ENCODE measurements at places on chromosomes 6 and 20.

DNA sequence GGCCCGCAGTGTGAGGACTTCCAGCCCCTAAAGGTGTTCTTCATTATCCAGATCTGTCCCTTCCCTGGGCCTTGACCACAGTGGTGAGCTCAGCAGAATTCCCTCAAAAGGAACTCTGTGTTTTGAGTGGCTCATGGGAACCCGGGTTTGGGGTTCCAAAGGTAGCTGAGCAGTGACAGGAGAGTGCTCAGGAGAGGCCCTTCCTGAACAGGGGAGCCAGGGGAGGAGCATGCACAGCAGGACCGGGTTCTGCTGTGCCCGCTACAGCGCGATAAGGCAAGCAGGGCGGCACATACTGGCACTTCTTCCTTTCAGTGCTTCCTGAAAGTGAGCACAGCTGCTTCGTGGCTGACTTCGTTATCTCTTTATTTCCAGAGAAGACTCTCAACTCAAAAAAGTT, 88.3 kb downstream of the SSR1 start:
- DNase-seq, result no peak

GRCh38 chr20:36398515-36398914, 92.4 kb downstream of the DLGAP4 start:
- DNase-seq, result no peak

- DNase-seq, result no peak
Measured at GRCh38 chr6:106976270-106976669, 1.7 kb upstream of the CD24 start.

GRCh38 chr6:89321131-89321970, 6.3 kb upstream of the GABRR2 start:
- no peak for DNase-seq

GRCh38 chr20:1323256-1323655, 5.7 kb downstream of the SDCBP2 start:
- no peak for DNase-seq

DNA sequence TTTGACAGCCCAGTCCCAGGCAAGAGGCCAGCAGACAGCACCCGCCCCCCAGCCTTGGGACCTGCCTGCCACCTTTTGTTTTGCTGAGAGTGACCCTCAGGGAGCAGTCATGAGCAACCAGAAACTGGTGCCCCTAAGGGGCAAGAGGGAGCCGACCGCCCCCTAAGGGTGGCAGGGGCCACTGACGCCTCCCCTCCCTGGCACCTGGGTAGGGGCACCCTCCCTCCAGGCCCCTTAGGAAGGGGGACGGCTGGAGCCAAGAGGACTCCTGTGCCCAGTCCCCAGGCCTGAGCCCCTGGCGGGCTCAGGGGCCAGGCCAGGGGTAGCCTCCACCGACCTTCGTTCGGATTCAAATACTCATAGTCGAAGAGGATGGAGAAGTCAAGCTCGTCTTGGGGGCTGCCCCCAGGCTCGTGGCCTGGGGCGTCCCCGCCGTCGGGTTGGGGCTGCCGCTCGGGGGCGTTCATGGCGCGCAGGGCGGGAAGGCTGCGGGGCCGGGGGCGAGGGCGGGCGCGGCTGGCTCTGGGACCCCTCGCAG, 417 bp downstream of the NFATC2 start:
- no peak for DNase-seq

DNA sequence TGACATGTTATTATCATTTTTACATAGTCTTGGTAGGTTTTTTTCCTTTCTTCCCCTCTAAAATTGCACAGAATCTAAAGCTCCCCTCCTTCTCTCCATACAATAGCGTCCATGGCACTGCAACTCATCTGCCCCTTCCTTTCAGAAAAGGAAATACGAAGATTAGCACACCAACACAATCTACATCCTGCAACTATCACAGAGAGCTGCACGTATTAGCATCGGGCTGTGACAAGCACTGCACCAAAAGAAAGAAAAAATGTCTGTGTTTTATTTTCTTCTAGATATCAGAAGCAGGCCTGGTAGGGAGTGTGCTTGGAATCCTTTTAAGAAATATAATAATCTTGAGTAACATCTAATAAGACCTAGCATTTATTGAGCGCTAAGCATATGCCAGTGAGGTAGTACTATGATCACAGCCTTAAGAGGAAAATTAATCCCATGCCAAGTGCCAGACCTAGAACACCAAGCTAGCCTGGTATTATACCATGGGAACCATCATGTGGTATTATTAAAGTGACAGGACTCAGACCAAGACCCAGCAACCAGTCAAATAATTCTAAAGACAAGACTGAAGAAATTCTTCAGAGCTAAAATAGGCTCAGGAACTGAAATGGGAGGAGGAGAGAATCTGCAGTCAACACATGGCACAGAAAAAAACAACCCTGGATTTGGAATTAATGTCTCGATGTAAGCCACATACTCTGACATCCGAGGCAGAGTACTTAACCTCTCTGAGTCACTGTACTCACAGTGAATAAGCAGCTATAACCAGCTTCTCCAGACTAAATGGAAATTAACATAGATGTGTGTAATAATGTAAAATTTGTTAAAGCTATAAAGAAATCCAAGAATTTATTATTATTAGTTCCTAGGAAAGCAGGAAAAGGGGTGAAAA, 124.3 kb downstream of the IPCEF1 start:
- DNase-seq, result no peak

- no peak for DNase-seq
Measured at GRCh38 chr6:95587989-95588388, 10.7 kb downstream of the MANEA start.

DNA sequence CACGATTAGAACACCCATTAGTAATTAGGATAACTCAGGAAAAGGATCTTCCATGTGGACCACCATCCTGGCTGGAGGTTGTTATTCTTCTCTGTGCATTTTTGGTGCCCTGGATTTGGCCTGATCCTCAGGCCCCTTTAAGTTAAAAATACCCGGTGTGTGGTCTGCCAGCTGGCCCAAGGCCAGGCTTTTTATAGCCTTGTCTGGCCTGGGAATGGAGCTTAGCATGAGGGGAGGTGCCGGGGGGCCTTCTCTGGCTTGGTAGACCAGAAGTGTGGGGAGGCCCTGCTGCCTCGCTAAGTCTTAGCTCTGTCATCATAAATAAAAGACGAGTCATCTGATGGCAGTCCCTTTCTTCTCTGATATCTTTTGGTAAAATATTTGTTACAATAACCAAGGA, 71.4 kb downstream of the ARID1B start:
- DNase-seq, result peak; percentile 47

- no peak for DNase-seq
Measured at GRCh38 chr6:156787569-156788492, 10.7 kb downstream of the ARID1B start.

DNA sequence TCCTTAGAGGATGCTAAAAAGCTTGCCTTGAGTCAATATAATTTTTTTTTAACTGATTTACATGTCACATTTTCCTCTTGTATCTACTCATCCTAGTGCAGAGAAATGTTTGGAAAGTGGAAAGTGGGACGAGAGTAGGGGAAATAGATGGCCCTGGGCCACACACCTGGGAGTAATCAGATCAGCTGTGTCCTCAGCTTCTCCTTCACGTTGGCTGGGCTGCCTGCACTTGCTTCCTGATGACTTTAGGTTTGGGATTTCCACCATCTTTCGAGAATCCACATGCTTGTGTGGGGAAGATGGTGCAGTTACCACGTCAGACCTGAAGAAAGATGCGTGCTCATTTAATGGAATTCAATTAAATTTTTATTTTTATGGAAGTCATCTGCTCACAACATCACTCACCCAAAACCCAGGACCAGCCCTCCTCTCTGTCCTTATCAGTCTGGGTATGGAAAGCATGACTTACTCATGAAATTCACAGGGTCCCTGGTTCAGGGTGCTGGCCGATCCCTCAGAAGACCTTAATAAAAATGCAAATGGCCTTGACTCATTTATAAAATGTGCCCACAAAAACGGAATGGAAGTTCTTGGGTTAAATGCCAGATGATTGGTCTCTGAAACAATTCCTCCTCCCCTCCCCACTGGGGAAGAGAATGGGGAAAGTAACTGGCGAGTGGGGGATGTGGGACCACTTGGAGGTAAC, 74.5 kb upstream of the TIAM2 start:
- no peak for DNase-seq

DNA sequence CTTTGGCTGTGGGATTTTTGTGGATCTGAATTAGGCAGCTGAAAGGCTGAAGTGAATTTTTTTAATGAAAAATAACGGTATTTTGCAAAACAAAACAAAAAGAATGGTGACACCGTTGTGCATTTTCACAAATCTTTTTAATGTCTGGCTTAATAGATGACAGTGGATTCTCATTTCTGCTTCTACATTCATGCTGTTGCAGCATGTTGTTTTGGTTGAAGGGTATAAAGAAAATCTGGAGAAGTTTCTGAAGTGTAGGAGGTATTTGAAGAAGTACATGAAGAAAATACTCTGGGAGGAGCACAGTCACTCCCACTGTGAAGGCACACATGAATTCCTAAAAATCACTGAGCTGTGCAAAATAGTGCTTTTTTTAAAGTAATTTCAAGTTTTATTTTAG, 3.1 kb upstream of the MAP3K5 start:
- DNase-seq, result no peak

DNA sequence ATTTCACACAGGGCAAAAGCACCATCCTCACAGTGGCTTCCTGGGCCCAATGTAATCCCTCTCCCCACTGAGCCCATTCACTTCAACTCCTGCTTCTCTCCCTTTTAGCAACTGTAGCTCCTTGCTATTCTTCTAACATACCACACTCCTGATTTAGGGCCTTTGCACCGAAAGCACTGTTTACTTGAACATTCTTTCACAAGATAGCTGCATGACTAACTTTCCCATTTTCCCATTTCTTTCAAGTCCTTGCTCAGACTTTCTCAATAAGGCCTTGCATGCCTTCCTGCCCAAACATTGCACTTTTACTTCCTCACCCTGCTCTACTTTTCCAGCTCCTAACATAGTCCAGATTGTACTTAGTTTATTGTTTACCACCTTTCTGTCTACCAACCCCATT, 73.0 kb downstream of the SHPRH start:
- no peak for DNase-seq

DNA sequence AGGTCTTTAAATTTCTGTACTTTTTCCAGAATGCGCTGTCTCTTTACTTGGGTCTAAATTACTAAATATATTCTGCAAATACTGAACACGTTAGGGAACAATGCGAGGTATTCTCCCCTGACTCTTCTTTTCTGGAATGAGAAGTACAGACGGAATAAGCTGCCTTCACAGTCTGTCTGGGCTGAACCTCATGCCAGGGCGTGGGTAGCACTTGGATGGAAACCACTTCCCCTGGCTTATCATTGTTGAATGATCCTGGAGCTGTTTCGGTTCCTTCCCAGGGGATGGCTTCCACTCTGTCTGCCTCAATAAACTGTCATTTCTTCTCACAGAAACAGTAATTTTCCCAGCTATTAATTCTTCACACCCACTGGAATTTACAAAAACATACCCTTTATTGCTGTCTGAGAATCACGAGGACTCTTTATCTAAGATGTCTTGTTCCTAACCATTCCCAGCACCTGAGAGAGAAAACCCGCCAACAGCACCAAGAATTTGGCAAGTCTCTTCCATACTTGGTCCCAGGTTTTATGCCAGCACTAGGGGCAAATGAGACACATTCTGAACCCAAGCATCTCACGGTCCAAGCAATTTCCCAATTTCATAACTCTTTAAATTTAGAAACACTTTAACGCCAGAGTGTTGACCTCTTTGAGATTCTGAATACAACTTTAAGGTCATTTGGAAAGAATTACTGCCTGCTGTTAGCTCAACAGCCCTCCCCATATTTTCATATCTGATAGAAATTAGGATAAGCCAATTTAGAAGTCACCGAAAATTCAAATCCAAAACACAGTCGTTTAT, 43.2 kb upstream of the ADGRF5 start:
- DNase-seq, result no peak

- DNase-seq, result no peak
Measured at GRCh38 chr20:32611286-32611685, 26.2 kb upstream of the NOL4L start.

DNA sequence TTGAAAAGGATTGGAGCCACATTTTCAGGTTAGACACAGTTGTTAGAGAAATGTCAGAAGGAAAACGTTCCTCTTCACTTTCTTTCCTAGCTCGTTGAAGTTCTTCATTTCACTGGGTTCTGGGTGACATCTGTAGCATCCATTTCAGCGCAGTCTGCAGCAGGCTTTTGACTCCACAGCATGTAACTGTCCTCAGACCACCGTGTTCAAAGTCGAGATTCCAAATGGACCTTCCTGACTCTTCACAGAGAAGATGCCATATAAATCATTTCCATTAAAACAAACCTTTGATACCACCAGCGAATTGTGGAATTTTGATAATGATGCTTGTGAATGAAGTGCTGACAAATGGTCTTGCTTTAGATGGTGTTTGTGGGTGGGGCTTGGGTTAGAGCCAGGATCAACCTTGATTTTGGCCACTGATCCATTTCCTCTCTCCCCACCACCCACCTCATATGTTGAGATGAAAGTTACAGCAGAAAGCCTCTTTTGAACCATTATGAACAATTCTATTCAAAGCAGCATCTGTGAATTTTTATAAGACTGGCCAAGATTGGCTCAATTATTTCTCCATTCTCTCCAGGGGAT, 185.3 kb upstream of the PREP start:
- DNase-seq, result no peak

GRCh38 chr6:118869350-118869749, 24.6 kb upstream of the ASF1A start:
- no peak for DNase-seq

DNA sequence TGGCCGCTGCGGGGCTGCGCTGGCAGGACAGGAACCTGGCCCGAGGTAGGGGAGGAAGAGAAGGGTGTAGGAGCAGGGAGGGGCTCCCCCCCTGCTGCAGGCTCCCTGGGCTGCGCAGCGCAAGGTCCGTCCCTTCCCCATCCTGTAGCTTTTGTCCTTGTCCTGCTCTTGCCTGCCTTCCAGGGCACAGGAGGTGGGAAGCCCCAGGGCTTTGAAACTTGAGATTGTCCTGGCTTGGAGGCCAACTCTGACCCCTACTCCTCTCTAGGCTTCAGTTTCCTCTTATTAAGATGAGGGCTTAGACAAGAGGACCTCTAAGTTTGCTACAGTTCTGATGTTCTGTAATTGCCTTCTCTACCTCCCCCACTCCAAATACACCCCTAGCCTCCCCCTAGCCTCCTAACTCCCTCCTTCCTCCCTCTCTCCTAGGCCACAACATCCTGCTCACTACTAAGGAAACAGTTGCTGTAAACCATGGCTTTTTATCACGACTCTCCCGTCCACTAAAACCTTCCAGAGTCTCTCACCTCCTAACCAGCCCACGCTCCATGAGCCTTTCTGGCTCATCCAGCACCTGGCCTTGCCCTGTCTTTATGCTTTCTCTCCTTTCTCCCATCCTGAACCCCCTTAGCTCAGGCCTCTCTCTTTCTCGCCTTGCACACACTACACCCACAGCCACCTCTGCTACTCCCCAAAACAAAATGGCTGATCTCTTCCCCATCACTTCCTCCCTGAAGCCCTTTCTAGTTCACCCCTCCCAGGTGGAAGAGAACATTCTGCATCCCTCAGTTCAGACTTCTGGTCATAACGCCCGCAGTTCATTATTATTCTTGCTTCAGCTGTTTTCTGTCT, 10.2 kb downstream of the UNC5CL start:
- DNase-seq, result no peak

GRCh38 chr20:38867062-38867359, 59.2 kb upstream of the FAM83D start:
- no peak for DNase-seq

GRCh38 chr20:53826597-53827291, 233.1 kb upstream of the ZNF217 start:
- DNase-seq, result no peak

- DNase-seq, result no peak
Measured at GRCh38 chr6:137973201-137973600, 106.1 kb downstream of the TNFAIP3 start.
